ENCODE measurements at places on chromosomes 16 and 17.

DNA sequence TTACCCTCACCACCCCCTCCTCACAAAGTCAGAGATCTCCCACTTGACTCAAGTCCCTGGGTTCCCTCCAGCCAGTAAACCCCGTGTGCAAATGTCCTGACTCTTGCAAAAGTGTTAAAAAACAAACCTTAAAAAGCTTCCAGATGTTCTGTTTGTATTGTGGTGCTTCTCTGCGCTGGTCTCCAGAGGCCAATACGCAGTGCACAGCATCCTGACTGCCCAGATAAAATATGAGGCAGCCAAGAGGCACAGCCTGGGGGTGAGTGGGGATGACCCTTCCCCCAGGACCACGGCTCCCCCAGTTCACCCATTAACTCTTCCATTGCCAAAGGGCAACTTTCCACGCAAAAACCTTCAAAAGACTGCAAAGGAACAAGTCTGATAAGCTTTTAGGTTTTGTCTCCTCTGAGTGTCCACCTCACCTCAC is 291.8 kb downstream of the SOX9 start:
- DNase-seq = no peak

- no peak for DNase-seq
Measured at GRCh38 chr17:35866341-35866950, 2.2 kb downstream of the HEATR9 start.

DNA sequence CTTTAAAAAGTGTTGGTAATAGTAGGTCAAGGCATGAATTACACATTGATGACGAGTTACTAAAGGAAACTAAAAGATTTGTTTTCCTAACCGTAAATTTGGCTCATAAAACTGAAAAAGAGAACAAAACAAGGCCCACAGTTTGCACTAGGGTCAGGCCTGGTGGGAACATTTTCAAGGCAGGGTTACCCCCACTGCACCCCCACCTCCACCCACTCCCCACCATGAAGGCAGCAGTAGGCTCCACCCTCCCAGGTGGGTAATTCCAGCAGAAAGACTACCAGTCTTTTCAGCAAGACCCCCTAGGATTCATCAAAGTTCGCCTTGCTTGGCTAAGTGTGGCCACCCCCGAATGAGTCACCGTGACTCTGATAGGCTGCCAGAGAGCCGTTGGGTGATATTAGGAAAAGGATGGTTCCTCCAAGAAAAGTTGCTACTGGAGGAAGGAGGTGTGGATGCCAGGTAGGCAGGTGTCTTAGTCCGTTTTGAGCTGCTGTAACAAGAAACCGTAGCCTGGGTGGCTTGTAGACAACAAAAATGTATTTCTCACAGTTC is 8.6 kb downstream of the DNAAF1 start:
- DNase-seq = no peak

DNA sequence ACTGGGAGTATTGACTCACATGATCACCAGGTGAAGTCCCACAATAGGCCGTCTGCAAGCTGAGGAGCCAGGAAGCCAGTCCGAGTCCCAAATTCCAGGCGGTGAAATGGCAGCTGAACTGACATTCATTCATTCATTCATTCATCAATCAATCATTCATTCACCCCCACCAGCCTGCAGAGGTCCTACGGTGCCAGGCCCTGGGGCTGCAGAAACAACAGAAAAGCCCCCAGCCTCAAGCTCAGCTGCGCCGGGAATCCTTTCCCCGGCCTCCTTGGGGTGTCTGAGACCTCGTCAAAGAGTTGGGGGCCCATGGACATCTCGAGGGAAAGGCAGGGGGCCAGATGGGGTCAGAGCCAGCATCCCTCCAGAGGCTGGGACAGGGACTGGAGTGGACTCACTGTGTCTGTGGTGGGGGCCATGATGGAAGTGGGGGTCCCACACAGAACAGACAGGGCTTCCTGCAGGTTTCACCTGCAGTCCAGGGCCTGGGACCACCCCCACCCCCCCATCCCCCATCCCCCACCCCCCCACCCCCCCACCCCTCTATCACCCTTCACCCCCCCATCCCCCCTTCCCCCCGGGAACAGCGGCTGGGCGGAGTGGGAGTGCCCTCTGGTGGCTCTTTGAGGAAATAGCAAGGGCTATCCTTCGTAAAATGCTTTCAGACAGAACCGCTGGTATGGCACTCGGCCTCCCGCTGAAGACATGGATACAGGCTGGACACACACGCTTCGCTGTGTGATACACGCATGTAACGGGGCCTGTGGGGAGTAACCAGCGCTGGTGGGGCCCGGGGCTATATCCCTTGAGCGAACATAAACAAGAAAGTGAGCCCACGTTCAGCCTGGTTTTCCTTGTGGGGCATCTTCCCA is 8.5 kb upstream of the ZC3H18 start:
- DNase-seq = no peak

GRCh38 chr17:49779739-49780231 is 8.7 kb upstream of the KAT7 start:
- DNase-seq = no peak

DNA sequence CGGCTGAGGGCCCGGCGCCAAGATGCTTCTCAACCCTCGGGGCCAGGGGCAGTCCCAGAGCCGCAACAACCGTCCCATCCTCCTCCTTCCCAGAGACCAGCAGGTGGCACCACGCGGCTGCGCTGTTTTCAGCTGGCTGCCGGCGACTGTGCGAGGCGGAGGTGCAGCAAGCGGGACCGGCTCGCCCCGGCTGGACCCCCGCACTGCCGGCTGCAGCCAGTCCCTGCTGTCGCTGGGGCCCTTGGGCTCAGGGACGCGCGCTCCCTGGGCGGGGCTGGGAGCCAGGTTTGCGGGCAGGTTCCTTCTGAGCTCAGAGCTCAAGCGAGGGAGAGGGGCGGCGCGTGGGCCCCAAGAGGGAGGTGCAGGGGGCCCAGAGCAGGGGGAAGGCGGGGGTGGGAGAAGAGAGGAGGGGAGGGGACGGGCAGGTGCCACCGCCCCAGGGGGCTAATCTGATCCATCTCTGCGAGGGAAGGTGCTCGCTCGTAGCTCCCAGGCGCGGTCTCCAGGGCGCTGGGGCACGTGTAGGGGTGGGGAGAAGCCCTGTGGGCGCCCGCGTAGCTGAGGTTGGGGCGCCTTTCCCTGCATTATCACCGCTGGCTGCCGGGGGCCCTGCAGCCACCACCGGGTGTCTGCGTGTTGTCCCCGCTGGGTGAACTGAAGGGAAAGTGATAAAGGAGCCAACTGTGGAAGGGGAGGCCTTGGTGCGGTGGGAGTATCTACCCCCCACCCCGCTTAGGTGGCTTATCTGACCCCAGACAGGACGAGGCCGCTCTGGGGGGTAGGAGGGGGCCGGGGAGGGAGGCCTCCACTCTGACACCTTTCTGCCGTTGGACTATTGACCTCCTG is 24.2 kb downstream of the STAT5A start:
- no peak for DNase-seq

- no peak for DNase-seq
Measured at GRCh38 chr17:57247913-57248312, 8.4 kb upstream of the MSI2 start.

DNA sequence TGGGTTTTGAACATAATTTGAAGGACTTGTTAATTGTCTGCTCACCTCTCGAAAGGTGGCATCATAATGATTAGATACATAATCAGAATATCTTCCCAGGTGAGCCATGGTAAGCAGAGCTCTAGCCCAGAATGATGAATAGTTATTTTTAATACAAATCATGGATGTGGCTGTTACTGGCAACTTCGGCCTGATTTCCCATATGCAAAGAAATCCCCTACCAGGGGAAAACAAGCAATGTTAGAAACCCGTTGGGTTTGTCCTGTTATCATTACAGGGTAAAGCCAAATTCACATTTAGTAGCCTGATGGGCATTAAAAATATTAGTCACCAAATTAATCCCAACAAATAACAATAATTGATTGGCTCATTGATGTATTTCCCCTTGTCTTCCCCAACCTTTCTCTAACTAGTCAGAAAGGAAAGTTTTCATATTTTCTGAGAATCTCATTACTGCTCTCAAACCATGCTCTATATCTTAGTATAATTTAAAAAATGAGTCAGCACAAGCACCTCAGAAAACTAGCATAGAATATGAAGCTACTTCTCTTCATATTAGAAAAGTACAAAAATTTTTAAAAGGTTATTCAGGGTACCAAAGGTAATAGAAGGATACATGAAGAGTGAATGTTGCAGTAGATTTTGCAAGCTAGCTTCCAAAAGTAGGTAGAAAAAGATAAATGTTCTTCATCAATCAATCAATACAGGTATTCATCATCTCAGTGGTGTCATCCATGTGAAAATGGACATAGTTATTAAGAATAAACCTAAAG is 5.0 kb downstream of the STAT5B start:
- no peak for DNase-seq

- no peak for DNase-seq
Measured at GRCh38 chr17:64259922-64260321, 3.1 kb downstream of the TEX2 start.

DNA sequence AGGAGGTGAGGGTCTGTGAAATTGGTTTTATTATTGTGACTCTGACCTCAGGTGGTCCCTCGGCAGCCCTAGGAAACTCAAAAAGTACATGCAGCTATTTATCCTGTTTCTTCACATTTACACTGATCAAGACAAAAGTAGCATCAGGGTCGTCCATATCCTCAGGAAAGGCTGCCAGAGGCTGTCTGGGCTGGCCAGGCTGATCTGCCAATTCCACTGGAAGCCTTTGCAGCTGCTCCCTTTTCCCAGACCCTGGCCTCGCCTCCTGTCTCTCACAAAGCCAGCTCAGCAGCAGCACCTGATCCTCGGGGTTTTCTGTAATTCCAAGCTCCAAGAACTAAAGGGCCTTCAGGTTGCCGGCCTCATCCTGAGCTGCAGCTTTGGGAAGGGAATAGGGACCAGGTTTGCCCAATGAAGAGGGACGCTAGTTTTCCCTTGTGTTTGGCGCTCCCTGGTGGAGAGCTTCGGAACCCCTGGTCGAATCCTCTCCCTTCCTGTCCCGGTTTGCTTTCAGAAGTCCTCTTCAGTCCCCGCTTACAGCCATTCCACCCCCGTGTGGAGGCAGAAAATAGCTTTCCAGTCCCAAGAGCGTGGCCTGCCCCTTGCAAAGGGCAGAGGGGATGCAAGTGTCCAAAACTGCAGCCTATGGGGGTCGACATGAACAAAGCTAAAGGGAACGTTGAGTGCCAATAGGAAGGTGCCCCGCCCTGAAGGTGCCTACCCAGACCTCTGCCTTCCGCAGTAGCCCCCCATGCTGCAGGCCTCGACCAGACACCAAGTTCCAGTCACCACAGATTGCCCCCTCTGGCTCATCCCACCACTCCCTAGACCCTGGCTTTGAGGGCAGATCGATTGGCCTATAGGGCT is 13.4 kb downstream of the MFSD6L start:
- DNase-seq = no peak

DNA sequence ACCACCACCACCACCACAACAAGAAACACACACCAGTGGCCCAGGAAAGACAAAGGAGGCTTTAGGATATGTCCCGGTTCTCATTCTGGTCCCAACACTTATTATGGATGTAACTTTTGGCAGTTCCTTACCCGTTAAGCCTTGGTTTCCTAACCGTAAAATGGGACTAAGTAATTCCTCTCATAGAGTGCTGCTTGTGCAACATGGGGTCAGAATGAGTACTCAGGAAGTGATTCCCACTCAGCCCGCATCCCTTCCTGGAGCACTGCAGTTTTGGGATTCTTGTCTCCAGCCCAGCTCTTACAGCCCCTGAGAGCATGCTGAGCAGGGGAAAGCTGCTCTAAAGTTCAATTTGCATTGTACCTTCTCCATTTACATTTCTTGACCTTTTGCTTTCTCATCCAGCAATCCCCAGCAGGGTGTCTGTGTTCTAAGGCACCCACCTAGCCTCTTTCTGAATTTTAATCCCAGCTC is 262.6 kb downstream of the PRKCA start:
- DNase-seq = no peak

DNA sequence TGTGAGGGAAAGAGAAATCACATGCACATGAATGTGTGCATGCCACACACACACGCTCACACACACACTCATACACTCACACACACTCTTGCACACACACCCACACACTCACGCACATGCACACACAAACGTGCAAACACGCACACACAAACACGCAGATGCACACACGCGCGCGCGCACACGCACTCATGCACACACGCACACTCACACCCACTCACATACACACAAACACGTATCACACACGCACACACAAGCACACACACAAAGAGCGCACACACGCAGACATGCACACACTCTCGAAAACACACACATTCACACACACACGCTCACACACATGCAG is 72.2 kb downstream of the GAS7 start:
- DNase-seq = no peak

GRCh38 chr16:57585051-57585687 is 42.7 kb downstream of the ADGRG5 start:
- DNase-seq = no peak

Data from SIG-M5 (cell line).